ENCODE measurements at places on chromosomes 2 and 18. TPM values are rescaled to one million over a fixed set of nuclear protein-coding genes. Genes with fewer than 3 reads are reported as not detected.

Gene MARCO
- 0.07 TPM for total RNA-seq

Gene MERTK
- 1.4 TPM for total RNA-seq

Gene FBLN7
- total RNA-seq = under 0.01 TPM

Gene REG1B
- not detected for total RNA-seq

Gene TGOLN2
- 72.2 TPM for total RNA-seq

Gene RAB1A
- total RNA-seq = 135 TPM

Gene BOLL
- total RNA-seq = not detected

Gene HEATR5B
- total RNA-seq = 27.3 TPM

Gene SH3RF3
- under 0.01 TPM for total RNA-seq

Gene TRMT61B
- total RNA-seq = 19.4 TPM

Gene OR6B2
- not detected for total RNA-seq

Gene ARID5A
- total RNA-seq = 8.5 TPM

Data from nasal cavity respiratory epithelium epithelial cell of viscerocranial mucosa (primary cell).